ENCODE measurements at places on chromosomes 2 and 18.

DNA sequence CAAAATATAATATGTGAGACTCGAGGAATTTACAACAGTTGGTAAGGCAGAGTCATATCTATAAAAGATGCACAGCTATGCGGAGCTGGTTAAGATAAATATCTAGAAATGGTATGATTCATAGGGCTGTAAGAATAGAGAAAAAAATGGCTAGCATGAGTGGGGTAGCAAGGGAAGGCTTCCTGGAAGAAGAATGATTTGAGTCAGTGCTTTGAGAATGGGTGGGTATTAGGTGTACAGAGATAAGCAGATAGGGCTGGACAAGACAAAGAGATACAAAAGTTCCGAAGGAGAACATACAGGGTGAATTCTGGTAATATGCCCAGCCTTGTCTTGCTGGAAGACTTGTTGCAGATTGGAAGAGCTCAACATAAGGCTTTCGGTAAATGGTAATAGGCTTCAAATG lies 291.5 kb upstream of the CCDC68 start:
- no peak for DNase-seq

GRCh38 chr2:109377976-109378375 lies 235.8 kb downstream of the SEPTIN10 start:
- DNase-seq, result no peak

GRCh38 chr2:216698895-216699294 lies 3.5 kb upstream of the IGFBP5 start:
- DNase-seq, result no peak

DNA sequence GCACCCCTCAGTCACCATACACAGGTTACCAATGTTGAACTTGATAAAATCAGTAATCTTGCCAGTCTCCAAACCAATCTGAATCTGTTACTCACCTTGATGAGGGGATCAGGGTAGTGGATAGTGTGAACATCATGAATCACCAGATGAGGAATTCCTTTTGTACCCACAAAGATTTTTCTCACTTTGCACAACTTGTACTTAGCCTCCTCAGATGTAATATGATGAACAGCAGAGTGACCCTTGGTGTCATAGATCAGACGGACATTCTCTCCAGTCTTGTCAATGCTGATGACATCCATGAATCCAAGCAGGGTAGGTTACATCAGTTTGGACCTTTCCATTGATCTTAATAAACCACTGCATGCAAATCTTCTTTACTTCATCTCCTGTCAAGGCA lies 54.7 kb downstream of the MDH1 start:
- no peak for DNase-seq

DNA sequence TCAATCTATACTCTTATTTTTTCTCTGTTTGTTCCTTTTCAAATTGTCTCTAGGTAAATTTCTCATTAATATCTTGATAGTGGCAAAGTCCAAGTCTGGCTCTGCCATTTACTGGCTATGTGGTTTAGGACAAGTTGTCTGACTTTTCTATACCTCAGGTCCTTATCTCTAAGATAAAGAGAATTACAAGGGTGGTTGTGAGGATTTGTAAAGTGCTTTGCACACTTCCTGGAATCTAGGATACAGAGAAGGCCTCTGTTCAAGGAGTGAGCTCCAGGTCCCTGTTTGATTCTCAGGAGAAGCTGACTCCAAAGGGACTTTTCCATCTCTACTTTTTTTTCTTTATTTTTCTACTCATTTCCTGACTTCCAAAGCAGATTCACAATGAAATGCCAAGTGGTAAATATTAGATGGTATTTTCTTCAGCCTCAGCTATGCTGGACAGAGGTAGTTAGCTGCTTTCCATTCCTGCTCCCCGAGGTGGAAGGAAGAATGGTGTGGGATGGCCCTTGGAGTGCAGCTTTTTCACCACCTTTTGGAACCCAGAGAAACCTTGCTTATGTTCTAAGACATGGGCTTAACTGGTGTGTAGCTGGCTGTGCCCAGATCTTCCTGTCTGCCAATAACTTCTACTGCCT lies 90.5 kb downstream of the GALNT1 start:
- DNase-seq, result no peak

- peak; percentile 70 for DNase-seq
These were observed 144.1 kb downstream of the PRPF40A start for GRCh38 chr2:152573168-152573567.

GRCh38 chr2:236343400-236344161 lies 79.4 kb upstream of the ASB18 start:
- peak; percentile 54 for DNase-seq

DNA sequence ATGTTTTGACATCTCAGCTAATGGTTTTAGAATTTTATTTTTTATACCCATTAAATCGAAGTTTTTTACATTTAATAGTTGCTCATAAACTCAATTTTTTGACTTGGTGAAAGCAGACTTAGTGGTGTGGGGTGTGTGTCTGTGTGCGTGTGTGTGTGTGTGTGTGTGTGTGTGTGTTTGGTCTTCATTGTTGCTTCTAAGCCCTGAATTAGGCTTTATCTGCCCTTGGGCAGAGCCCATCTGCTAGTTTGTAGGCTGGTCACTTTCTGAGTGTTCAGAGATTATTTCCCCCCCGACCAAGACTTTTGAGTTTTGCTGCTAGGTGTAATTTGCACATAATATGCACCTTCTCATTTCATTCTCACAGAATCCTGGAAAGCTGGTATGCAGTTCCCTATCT lies 14.3 kb downstream of the PAX3 start:
- no peak for DNase-seq

DNA sequence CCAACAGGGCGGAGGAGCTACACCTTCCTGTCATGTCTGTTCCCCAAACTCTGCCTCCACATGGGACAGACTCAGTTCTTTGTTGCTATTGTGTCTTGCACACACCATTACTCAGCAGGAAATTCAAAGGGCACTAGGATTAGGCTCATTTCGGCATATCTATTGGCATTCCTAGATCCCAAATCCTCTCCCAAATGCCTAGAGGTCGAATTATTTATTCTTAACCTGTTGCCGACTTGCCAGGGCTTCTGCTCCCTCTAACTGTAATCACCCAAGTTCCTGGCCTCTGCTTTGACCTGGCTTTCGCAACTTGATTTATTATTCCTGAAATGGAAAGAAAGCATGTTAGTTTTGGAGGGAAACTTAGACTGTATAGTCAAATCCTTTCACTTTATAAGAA lies 67.8 kb upstream of the ST6GAL2 start:
- DNase-seq, result no peak

GRCh38 chr2:29222381-29223179 lies 107.4 kb downstream of the CLIP4 start:
- no peak for DNase-seq
